Stimulated activated CD8-positive, alpha-beta memory T cell treated with anti-CD3 and anti-CD28 coated beads, Interleukin-7, amount 100 ng/mL, for 1 hour (primary cell): ENCODE measurements at places on chromosomes 5 and 9.

- no peak for DNase-seq
Measured at GRCh38 chr9:112820881-112821280, 69.8 kb downstream of the SLC46A2 start.

DNA sequence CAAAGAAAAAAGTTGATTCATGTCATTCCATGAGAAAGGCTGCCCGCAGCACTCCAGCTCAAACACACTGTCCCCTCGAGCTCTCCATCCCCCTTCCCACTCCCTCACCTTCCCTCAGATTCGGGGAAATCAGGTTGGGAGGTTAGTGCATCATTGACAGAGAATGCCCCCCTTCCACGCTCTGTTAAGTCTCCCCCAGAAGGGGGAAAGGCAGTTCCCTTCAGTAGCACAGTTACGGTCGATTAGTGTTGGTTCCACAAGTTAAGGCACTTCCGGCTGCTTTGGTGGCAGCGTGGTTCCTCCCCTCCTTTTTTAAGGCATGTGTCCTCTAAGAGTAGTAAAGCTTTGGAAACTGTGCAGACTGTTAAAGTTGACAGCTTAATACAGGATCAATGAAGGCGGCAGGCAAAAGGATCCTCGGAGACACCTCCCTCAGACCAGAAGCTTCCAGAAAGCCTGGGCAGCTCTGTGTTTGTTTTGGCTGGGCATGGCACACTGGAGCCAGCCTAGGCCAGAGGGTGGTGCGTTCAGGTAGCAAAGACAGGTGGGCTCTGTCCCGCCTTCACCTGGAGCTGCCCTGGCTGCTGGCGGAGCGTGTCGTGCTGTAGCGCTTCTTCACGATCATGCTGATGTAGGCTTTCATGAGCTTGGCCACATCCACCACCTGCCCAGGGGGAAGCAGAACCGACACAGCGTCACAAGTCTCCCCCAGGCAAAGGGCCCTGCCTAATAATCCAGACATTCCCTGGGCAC, 49.5 kb upstream of the RETREG1 start:
- no peak for DNase-seq

GRCh38 chr5:157568720-157569119, 6.9 kb downstream of the ADAM19 start:
- DNase-seq, result no peak

- no peak for DNase-seq
Measured at GRCh38 chr5:63961125-63961597, 1.1 kb downstream of the HTR1A start.

DNA sequence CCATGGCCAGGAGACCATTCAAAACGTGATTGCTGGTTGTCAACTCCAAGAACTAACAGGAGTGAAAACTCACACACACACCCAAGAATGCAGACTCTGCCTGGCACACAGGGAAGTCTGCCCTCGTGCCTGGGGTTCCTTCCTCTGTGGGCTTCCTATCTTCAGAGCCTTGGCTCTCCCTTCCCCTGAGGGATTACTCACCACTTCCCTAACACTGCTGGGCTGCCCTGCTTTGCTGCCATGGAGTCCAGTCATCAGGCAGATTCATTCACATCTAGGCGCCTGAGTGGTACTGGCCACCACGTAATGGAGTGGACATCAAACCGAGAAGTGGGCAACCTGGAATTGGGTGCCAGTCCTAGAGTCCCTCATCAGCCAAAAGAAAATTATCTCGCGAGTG, 76.4 kb upstream of the PRSS3 start:
- no peak for DNase-seq

DNA sequence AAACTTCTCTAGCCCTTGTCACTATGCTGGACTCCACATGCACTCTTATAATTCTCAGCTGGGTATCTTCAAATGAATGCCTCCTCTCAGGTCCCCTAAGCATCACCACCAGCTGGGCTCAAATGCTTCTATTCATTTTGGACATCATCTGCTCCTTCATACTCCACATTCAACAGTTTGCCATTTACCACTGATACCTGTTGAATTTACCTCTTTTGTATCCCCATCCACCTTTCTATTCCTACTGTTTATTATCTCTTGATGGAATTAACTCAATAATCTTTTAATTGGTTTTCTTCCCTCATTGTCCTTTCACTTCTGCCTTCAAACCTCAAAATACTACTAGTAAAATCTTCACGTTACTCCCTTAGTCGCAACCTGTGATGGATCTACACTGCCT, 14.5 kb downstream of the RANBP6 start:
- no peak for DNase-seq

DNA sequence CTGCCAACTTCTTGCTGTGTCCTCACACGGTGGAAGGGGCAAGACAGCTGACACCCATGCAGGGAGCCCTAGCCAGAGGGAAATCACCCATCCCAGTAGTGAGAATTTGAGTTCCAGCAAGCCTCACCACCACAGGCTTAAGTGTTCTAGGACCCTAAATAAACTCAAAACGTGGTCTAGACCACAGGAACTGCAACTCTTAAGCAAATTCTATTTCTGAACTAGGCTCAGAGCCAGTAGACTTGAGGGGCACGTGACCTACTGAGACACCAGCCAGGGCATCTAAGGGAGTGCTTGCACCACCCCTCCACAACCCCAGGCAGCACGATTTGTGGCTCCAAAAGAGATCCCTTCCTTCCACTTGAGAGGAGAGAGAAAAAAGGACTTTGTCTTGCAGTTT, 96.0 kb upstream of the PHF24 start:
- DNase-seq, result no peak

- DNase-seq, result no peak
Measured at GRCh38 chr5:144060598-144060997, 109.9 kb downstream of the YIPF5 start.

DNA sequence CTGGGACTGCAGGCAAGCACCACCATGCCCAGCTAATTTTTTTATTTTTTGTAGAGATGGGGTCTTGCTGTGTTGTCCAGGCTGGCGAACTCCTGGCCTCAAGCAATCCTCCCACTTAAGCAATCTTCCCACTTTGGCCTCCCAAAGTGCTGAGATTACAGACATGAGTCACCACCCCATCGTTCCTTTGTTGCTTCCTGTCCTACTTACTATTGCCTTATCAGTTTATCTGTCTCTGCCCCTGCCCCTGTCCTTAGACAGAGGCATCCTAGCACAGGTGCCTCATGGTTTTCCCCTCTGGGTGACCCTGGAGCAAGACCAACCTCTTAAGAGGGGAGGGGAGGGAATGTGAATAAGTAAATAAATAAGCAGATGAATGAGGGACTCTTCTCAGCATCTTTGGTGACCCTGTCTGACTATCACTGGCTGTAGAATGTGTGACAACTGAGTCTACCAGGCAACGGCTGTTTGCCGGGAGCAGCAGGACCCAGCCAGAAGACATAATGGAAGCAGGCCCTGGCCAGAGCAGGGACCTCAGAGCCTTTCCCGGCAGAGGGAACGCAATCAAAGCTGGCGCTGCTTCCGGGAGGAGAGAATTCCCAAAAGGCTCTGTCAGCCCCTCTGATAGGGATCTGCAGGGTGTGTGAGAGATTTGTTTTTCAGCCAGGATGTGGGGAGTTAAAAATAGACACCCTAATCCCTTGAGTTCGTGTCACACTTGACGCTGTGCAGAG, 43.8 kb upstream of the DAB2IP start:
- no peak for DNase-seq

DNA sequence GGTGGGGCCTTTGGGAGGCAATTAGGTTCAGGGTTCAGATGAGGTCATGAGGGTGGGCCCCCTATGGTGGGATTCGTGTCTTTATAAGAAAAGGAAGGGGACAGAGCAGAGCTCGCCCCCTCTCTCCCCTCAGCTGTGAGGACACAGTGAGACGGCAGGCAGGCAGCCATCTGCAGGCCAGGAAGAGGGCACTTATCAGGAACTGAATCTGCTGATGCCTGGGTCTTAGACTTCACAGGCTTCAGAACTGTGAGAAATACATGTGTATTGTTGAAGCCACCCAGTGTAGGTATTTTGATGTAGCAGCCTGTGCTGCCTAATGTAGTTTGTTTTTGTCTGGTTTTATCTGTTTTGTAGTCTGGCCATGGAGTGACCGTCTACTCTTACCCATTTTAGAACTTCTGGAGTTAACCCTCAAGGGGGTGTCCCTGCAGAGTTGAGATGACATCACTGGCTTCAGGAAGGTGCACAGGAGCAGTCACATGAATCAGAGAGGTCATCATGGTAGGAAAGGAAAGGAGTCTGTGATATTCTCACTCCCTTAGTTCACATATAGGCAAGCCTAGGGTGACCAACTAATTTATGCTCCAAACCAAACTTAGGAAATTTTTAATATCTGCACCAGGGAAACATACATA, 71.0 kb downstream of the LRRC70 start:
- DNase-seq, result no peak

- no peak for DNase-seq
Measured at GRCh38 chr5:54296386-54296785, 14.0 kb downstream of the ARL15 start.

DNA sequence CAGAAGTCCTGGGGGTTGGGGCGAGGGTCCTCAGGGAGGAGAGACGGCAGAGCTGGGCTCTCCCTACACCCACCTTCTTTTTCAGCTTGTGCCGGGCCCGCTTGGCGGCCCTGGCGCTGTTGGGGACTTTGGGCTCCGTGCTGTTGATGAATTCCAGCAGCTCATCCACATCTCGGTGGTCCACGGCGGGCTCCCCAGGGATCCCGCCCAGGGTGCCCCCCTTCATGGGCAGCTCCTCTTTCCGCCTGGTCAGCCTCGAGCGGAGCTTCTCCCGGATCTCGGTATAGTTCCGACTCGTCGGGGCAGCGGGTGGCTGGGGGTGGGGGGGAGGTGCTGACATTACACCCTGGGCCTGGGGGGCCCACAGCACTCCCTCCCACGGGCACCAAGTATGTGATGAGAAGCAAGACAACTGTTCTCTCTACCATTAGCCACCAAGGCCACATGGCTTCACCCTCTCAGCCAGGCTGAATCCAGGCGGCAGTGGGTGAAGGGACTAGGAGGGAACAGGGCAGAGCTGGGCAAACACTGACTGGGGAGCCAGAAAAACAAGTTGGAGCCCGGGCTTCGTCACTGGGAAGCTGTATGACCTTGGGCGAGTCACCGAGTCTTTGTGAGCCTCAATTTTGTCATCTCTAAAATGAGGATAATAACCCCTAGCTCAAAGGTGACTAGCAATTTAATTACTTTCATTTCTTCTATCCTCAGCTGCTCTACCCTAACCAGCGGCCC, 14.6 kb upstream of the DDX41 start:
- no peak for DNase-seq

DNA sequence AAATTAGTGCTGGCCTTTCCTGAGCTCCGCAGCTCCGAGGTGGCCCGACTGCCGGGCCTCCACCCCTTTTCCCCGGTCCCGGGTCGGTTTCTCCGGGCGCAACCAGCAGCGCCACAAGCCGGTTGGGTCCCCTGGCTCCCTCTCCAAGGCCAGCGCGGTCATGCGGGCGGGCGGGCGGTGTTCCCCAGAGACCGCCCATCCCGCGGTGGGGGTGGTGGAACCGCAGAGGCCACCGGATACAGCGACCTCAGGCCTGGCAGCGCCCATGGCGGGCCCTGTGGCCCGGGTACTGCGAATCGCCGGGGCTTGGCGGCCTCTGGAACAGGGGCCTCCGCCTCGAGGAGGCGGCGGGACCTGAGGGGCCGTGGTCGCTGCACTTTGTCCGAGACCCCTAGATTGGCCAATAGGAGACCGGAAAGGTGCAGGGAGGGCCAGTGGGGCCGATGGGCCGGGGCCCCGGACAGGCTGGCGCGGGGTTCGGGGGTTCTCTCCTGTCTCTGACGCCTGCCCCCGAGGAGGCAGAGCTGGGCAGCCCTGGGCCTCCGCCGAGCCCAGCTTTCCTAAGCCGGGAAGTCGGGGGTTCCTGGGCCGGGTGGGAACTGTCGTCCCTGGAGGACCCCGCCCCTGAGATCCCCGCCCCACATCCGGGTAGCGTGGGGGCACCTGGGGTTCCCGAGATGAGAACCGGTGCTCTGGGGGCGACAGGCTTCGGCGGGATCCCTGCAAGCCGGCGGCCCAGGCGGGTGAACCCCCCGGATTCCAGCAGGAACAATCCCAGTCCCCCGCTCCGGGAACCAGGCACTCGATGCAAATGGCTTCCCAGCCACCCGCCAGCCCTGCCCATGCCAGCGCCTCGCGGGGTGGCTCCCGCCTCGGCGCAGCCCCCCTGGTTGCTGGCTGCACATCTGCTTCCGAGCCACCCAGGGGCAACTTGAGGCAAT, 293.9 kb downstream of the ZSWIM6 start:
- DNase-seq, result no peak

- DNase-seq, result no peak
Measured at GRCh38 chr9:18478501-18479361, 4.8 kb downstream of the ADAMTSL1 start.

DNA sequence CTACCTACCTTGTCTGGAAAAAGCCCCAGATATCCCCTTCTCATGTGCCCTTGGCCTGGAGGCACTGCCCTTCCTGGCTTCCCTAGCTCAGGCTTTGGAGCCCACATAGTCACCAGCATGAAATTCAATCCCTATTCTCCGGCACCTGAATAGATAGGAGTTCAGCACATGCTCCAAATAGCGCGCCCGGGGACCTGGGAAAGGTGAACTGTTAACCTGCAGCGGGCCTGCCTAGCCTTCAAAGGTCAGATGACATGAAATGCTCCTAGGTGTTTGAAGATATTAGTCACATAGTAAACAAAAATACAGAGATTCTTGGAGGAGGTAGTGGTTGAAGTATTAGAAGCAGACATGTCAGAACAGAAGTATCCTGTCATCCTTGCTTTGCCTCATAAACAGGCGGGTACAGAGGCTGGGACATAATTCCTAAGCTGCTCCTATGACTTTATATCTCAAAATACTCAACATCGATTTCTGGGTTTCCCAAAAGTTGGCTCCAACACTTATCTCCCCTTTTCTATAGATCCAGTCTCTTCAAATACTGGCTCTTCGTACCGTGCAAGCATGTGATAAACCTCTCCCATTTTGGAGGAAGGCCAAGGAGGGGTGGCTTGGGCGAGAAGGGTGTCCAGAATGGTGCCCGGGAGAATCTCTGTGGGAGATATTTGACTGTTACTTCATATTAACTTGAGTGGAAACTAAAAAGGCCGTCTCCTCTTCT, 88.0 kb upstream of the ANKH start:
- no peak for DNase-seq

DNA sequence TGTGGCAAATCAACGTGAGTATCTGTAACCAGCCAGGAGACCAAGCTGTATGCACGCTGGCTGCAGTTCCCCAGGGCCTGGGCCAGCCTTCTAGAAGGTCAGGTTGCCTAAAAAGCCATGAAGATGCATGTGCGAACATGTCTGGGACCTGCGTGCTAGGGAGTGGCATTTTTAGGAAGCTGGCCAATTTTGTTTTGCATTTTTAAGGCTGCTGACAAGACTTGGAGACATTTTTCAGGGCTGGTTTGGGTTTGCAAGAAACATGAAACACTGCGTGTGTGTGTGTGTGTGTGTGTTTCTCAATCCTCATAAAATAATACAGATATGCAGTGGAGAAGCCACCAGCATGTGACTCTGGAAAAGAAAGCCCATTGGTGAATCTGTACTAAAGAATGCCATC, 5.1 kb downstream of the TGFBI start:
- DNase-seq, result no peak

GRCh38 chr5:37721447-37721871, 118.4 kb downstream of the GDNF start:
- DNase-seq, result no peak
